ENCODE measurements at places on chromosomes 1 and 21.
A peak's percentile ranks its signal among the peaks of the same experiment; 100 is the strongest.

- no peak for DNase-seq
These were observed 274.0 kb upstream of the NR5A2 start for GRCh38 chr1:199753513-199753912.

DNA sequence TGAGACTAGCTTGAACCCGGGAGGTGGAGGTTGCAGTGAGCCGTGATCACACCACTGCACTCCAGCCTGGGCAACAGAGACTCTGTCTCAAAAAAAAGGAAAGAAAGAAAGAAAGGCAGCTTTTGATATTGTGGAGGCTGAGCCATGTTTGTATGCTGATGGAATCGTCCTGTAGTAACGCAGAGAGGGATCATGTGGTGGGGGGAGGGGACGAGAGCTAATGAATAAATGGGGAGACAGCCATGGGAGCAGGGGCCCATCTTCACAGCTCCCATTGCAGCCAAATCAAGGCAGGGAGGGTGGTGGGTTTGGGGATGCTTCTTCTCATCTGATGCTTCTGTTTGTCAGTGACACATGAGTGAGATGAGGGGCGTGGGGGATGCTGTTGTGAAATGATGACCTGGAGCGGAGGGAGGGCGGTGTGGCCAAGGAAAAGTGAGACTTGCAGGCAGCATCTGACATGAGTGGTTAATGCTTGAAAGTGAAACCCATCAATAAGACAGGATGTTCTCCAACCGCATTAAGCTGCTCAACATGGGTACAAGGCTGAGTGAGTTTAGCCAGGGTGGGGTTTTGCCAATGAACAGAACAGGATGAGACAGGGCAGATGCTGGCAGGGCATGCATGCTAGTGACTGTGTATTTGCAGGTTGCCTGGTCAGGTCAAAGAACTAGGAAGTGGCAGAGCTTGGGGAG is 16.7 kb downstream of the SPATA21 start:
- DNase-seq: peak; percentile 13

- no peak for DNase-seq
These were observed 21.6 kb downstream of the METTL13 start for GRCh38 chr1:171803045-171803444.

DNA sequence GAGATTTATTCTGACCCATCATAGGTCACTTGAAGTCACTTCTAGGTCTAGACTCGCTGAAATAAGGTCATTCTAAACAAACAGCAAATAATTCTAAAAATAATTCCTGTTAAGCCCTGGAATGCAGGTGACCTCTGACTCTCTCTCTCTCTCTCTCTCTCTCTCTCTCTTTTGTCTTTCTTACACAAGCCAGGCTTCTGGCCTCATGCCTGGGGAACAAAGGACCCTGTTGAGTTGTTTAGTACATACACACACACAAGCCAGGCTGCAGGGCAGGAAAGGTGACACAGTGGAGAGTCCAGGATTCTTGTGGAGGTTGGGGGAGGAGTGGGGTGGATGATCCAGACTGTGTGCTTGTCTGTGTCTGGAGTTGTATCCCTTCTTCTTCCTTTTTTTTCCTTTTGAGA is 4.0 kb upstream of the MEX3A start:
- peak; percentile 87 for DNase-seq

DNA sequence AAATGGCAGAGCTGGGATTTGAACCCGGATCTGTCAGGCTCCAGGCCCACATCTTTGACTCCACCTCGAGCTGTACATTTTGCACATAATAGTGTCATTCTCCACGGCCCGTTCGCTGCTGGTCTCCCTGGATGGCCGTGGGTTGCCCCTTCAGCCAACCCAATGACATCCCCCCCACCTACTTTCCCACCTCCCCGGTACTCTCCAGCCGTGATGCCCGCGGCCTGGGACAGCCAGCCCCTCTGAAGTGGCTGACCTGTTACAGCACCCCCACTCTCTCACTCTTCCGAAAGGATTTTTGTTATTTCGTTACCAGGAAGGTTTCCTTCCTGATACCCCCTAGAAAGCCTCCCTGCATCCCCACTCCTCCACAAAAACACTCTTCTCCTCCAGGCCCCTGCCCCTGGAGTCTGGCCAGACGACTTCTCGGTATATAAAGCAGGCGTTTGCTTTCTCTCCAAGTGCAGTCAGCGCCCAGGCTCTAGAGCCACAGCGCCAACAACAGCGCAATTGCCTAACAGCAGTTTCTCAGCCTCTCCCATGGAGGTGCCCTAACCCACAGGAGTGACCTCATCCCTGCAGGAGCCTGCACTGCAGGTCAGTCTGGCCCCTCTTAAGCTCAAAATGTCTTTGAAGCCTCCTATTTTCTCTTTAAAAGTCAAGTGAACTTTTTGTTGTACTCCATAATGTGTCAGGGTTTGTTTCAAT is 14.5 kb upstream of the GJB5 start:
- DNase-seq: peak; percentile 21

GRCh38 chr1:10696977-10697376 is 99.5 kb downstream of the CASZ1 start:
- no peak for DNase-seq

- no peak for DNase-seq
These were observed 4.9 kb upstream of the EPS15 start for GRCh38 chr1:51523931-51524330.

DNA sequence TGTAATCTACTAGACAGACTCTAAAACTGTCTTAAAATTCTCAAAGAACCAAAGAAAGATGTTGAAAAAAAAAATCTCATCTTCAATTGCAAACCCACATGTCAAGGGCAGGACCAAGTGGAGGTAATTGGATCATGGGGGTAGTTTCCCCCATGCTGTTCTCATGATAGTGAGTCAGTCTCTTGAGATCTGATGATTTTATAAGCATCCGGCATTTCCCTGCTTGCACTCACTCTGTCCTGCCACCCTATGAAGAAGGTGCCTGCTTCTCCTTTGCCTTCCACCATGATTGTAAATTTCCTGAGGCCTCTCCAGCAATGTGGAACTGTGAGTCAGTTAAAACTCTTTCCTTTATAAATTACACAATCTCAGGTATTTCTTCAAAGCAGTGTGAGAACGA is 257.0 kb downstream of the HHIPL2 start:
- no peak for DNase-seq

GRCh38 chr1:89190017-89190416 is 8.7 kb downstream of the GBP4 start:
- no peak for DNase-seq

DNA sequence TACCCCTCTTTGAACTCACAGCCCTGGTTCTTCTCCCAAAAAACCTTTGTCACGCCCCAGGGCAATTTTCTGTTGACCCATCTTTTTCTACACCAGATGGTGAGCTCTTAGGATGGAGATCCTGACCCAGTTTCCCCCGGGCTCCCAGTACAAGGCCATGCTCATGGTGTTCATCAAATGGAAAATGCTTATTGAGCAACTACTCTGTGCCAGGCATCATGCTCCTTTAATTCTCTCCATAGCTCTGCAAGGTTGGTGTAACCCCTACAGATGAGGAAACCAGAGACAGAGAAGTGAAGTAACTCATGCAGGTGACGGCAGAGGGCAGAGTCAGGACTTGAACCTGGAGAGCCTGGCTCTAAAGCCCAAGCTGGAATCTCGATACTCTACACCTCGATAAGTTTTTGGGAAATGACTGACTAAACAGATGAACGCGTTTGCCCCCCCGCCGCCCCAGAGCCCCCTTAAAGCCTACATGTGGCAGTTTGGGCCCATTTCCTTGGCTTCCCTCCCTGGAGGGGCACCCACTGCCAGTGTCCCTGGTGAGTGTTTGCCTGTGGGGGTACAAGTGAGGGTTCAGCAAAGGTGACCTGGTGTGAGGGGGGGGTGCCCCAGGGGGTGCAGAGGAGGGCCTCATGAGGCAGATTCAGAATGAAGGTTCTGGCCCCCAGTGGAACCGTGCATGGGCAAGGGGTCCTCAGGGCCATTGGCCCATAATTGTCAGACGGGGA is 30.2 kb upstream of the RUNX3 start:
- DNase-seq: no peak

DNA sequence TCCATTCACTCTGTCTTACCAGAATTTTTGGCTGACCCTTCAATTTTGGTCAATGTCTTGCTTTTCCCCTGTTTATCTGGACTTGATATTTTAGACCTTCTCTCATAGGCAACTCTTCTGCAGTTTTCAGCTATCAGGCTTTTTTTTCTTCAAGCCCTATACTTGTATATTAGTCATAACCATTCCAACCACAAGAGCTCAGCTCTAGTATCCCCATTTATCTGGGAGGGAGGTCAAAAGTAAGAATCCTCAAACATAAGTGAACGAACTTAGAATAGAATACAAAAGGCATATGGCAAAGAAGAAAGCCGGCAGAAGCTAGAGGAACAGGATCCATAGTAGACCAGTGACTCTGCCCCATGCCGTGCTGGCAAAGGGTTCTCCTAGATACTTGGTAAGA is 45.9 kb upstream of the TNFSF4 start:
- DNase-seq: no peak

- no peak for DNase-seq
These were observed 27.6 kb upstream of the PKP1 start for GRCh38 chr1:201255479-201256362.

- DNase-seq: peak; percentile 64
These were observed 69.2 kb downstream of the SH3GLB1 start for GRCh38 chr1:86773341-86774288.

GRCh38 chr1:145859491-145860023 is 676 bp upstream of the PIAS3 start:
- peak; percentile 72 for DNase-seq

- DNase-seq: no peak
These were observed 159.2 kb downstream of the DPYD start for GRCh38 chr1:97761637-97762036.

GRCh38 chr1:72606216-72606810 is 324.0 kb upstream of the NEGR1 start:
- DNase-seq: no peak

DNA sequence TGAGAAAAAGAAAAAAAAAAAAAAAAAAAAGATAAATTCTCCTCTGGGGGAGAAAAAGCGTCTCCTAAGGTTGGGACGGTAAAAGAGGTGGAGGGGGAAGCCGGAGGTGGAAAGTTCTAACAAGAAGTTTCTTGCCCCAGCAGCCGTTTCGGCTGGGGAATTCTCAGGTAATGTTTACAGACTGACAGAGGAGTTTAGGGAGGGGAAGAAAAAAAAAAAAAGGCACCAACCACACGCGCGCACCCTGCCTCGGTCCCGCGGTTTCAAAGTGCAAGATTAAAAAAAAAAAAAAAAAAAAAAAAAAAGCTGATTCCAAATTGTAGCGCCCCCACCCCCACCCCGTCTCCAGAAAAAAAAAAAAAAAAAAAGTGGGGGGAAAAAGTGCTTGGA is 504 bp downstream of the DHRS3 start:
- DNase-seq: no peak
